ENCODE measurements at places on chromosomes 1 and 21.

GRCh38 chr1:197995408-197996258, 78.5 kb downstream of the LHX9 start:
- no peak for DNase-seq

DNA sequence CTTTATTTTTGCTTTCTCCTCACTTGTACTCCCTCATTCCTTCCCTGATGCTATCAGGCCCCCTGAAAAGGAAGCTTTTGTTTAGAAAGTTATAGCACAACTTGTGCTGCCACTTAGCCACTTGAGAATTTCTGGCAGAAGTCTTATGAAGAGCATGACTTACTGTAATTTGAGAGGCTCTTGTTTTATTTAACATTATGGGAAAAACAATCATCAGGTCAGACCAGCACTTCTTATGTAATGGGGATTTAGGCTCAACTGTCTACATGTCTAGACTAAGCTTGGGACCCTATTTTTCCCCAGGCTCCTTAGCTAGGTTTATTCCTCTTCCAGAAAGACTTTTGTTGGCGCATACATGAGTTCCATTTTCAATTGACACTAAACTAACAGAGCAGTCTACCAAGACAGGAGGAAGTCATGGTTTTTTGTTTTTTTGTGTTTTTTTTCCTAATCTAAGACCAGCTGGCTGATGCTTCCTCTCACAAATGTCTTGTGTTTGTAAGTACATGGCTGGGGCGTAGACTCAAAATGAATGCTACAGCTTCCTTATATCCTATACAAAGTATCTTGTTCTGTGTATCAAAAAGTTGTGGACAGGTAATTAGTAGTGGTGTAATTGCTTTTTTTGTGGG, 31.5 kb downstream of the TNFSF4 start:
- no peak for DNase-seq

GRCh38 chr1:203450001-203450400, 25.6 kb upstream of the PRELP start:
- DNase-seq: no peak

- no peak for DNase-seq
Measured at GRCh38 chr1:152546704-152547103, 19.9 kb downstream of the LCE3E start.

DNA sequence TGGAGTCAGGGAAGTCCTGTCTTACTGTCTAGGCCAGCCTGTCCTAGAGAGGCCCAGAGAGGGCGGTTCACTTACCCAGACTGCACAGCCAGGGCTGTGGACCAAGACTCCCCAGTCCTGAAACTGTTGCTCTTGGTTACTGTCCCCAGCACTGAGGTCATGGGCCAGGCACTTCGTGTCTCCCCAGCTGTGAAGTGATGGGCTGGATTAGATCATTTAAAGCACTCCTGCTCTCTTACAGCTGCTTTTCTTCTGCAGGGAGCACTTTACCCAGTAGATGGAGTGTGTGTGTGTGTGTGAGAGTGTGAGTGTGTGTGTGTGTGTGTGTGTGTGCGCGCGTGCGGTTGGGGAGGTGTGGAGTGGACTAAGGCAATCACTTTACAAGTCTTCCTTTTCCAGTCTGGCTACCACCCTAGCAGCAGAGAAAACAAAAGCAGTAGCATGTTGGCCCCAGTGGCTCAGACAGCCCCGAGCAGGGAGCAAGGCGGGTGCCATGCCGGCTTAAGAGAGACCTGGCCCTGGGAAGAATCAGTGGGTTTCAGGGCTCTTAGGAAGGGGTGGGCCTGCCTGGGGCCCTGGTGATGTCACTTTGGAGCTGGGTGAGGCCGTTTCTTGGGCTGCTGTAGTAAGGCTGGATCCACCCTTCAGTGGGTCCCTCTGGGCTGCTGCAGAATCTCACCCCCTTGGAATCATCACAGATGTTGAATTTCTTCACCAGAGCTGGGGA, 2.4 kb downstream of the SPSB1 start:
- no peak for DNase-seq

GRCh38 chr1:162587347-162587746, 25.8 kb downstream of the UAP1 start:
- DNase-seq: no peak

GRCh38 chr1:70487910-70488665, 77.0 kb downstream of the CTH start:
- no peak for DNase-seq

DNA sequence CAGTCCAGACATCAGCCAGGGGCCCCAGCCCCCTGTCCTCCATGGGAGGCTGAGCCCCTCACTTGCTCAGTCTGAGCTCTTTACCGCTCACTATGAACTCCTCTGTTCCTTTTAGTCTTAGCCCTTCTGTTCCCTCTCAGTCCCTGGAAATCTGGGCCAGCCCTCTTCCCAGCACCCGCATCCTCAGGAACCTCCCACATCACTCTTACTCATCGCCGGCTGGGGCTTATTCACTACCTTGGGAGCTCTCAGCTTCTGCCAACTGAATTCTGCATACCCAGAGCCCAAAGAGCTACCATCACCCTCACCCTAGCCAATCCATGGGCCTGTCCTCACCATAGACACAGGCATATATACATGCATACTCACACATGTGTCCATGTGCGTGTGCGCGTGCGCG, 11.5 kb downstream of the KNCN start:
- no peak for DNase-seq

GRCh38 chr1:68143633-68144032, 88.7 kb downstream of the WLS start:
- DNase-seq: no peak

DNA sequence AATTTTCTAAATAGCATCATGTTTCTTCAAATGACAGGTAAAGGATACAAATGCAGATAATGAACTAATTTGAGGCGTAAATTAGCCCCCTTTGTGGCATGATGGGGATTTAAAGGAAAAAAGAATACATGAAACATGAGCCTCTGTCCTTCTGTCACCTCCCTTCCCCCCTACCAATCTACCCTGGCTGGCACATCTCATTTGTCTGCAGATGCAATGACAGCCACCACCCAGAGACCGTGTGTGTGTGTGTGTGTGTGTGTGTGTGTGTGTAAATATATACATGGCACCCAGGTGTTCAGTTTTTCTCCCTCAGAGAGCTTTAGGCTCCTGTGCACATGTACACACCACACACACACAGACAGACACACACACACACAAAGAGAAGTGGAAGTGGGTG, 451.1 kb downstream of the RWDD3 start:
- DNase-seq: no peak

DNA sequence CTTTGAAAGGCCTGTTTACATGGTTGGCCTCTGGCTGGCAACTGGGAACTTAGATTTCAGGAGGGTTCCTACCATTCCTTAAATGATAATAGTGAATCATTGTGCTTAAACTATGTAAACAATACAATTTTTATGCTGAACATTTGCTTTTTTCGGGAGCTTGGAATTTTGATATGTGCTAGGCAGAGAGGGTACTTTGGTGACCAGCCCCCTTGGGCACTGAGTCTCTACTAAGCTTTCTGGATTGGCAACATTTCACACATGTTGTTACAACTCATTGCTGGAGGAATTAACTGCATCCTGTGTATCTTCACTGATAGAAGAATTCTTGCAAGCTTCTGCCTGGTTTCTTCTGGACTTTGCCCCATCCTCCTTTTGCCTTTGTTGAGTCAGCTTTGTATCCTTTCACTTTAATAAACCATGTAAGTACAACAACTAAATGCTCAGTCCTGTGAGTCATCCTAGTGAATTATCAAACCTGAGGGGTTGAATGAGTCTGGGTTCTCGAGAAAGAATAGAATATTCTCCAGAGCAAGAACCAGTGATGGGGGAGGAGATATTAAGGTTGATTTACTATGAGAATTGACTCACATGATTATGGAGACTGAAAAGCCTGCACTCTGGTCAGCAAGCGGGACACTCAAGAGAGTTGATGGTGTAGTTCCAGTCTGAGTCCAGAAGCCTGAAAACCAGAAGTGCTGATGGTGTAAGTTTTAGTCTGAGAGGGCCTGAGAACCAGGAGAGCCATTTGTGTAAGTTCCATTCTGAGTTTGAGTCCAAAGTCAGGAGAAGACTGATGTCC, 3.1 kb upstream of the SLC16A4 start:
- no peak for DNase-seq

DNA sequence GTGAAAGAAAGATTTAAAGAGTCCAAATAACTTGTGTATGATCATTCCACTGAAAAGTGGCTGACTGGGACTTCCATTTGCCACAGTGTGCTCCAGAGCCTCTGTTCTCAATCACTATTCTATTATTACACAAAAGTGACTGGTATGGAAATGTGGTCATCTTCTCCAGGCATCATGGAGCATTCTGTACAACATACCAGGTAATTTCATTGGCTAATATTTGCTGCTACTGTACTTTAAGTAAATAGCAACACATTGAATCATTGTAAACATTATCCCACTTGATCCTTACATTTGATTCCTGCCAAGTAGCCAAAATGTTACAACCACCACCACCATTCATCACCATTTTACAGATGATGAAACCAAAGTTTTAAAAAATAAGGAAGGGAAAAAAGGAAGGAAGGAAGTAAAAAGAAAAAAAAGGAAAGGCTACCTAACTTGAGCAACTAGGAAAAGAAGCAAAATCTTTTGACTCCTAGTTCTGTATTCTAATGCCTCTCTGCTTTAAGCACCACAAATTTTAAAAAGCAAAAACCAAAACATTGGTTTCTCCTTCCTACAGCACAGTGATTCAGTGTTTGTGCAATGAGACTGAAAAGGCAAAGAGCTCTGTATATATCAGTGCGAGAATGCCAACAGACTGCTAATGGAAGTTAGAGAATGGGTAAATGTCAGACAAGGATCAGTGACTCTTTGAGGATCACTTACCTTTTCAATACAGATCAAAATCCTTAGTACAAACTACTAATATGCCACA, 361.4 kb upstream of the PTBP2 start:
- no peak for DNase-seq

- DNase-seq: no peak
Measured at GRCh38 chr1:92901699-92902405, 59.4 kb downstream of the DIPK1A start.

DNA sequence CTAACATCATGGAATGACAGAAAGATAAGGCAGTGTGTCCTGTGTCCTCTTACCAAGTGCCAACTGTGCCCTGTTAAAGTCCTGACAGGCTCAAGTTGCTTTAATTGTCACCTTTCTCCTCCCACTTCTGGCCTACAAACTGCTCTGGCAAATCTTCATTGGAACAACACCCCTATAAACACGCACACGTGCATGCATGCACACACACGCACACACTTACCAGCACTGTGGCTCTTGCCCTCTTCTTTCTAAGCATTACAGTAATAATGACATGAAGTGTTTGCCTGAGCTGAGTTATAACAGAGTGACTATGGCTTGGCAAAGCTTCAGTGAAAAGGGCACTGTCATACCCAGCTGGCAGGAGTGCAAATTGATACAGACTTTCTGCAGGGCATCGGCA, 82.3 kb upstream of the SYT6 start:
- DNase-seq: no peak

- DNase-seq: no peak
Measured at GRCh38 chr1:2318314-2319278, 72.8 kb downstream of the MORN1 start.

- DNase-seq: no peak
Measured at GRCh38 chr1:68798071-68798470, 301.2 kb upstream of the DEPDC1 start.

DNA sequence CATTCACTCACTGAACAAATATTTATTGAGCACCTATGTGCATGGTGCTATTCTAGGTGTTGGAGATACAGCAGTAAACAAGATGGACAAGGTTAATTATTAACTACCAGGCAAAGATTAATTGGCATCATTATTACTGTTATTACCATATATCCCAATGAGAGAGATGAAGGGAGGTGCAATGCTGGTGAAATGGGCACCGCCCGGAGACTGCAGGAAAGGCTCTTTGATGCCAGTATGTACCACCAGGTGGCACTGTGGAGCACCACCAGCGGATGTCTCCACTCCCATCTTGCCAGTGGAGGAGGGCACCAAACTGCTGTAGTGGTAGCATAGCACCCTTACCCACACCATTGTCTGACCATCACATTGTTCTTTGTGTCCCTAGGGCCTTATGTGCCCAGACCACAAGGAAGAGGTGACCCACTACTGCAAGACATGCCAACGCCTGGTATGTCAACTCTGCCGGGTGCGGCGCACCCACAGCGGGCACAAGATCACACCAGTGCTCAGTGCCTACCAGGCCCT, 3.0 kb downstream of the TRIM46 start:
- DNase-seq: peak; percentile 85

DNA sequence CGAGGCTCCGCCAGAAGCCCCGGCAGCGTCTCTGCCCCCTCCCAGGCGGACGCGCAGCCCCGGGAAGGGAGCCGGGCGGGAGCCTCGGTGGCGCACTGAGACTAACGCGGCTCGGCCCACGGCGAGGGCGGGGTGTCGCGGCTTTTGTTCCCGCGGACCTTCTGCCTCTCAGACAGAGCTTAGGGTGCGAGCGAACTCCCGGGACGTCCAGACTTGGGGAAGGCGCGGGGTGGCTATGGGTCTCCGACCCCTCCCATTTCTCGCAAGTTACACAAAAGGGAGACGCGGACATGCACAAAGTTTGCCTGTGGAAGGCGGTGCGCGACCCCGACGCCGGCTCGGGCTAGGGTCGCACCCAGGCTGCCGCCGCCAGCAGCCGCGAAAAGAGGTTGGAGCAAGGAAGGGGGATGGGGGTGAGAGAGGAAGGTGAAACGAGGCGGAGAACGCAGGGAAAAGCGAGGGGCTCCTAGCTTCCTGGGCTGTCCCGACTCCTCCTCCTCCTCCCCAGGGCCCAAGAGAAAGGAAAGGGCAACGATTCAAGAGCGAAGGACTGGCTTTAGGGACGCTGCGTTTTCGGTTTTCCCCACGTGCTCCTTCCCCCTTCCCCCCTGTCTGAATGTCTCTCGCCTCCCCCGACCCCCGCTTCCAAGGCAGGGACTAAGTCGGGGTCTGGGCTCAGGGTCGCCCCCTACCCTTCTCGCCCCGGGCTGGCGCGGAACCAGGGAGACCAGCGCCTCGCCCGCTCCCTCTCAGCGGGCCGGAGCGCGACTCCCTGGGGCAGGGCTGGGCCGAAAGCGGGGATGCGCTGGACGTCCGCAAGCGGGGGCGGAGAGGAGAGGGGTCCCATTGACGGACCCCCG, 729 bp downstream of the APP start:
- peak; percentile 16 for DNase-seq

- DNase-seq: no peak
Measured at GRCh38 chr1:225654688-225655508, 2.0 kb upstream of the ENAH start.

DNA sequence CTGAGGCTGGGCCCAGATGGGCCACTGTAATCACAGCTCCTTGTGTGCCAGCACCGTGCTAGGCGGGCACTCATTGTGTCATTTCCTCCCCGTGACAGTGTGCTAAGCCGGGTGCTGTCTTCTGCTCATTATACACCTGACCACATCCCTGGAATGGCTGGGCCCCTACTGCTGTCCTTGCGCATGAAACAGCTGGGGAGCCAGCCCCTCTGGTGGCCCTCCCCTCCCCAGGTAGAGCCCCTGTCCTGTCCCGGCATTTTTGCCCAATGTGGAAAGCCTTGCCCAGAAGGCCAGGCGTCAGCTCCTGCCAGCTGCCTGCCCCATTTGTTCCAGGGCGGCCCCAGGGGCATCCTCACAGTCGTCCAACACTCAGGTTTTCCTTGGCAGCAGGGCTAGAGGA, 107.4 kb upstream of the CASZ1 start:
- DNase-seq: no peak

- no peak for DNase-seq
Measured at GRCh38 chr1:3222042-3222692, 153.2 kb downstream of the PRDM16 start.

All from T-helper 9 cell (primary cell).